ENCODE measurements at places on chromosomes 4 and X.

DNA sequence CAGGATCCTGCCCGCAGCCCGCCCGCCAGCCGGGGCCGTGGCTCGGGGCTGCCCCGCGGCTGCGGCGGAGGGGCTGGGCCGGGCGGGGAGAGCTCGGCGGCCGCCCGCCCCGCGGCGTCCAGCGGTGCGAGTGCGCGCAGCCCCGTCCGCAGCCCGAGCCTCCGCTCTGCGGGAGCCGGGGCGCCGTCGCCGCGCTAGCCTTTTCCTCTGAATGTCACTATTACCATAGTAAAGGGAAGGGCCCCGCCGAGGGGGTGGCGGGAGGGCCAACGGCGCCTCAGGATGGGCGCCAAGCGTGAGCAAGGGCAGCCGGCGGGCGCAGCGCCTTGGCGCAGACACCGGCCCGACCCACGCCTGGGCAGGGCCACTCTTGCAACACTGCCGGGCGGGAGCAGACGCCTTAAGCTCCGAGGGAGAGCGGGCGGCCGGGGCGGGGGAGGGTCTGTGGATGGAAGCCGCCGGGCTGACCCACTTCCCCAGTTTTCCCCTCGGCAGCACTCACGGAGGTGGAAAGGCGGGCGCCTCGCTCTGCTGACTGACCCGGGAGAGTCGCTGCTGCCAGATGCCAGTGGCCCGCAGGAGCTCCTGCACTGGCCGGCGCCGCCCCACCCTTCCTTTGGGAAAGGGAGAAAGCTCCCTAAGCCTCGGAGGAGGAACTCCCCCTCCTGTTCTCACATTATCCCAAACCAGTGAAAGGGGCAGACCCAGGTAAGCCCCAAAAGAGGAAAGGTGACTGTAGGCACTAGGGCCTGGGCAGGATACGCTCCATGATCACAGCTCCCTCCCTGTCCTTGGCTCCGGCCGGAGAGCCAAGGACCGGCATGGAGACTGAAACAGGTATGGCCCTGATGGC lies 329.4 kb downstream of the HNRNPD start:
- DNase-seq: no peak

GRCh38 chr4:158201876-158202275 lies 8.4 kb upstream of the TMEM144 start:
- DNase-seq: no peak

- no peak for DNase-seq
Observed at GRCh38 chr4:176289561-176289960, 20.5 kb upstream of the ASB5 start.

- no peak for DNase-seq
Observed at GRCh38 chrX:150372280-150372679, 9.2 kb downstream of the MAMLD1 start.

DNA sequence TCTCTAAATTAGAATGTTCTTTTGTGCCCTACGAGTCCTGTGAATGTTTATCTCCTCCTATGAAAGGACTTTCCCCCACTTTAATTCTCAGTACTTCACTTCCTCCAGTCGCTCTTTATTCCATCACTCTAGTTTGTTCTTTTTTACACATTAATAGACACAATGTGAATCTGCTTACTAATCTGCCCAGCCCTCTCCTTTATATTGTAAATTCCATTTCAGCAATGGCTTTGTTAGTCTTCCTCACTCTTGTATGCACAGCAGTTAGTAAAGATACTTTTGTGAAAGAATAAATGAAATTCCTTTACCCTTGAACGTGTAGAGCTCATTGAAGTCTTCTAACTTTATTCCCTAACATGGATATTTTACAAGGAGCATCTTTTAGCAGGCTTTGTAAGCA lies 255.3 kb downstream of the GALNTL6 start:
- DNase-seq: no peak

- no peak for DNase-seq
Observed at GRCh38 chrX:133325422-133325821, 89.9 kb downstream of the GPC4 start.

DNA sequence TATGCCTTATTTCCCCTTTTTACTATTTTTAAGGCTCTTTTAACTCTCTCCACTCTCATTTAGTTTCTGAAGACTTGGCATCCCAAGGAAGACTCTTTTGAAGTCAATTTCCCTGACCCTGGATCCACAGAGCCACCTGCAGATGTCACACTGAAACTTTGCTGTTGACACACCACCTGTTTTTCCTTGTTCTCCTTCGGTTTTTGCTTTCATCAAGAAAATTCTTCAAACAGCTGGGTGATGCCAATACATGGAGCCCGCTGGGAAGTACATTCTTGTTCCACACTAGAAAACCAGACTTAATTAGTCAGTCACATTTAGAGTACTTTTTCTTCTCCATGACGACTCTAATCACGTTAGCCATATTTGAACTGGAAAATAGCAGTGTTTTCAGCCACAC lies 293.9 kb downstream of the PDGFC start:
- no peak for DNase-seq

DNA sequence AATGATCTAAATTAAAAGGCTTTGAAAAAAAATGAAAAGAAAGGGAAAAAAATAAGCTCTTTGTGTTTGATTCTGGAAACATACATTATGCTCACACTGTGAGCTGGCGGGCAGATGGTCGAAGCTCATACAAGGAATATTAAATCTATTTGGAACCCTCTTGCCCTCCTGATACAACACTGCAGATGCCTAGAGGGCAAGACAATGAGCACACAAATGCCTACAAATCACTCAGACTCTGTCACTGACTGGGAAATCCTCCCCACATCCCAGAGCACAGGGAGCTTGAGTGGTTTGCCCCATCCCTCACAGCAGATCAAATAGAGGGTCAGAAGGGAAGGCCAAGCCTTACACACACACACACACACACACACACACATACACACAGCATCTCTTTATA lies 320.4 kb downstream of the HNRNPD start:
- DNase-seq: no peak

Measured in kidney glomerular epithelial cell (primary cell).